Fibroblast of skin of left quadriceps (primary cell): ENCODE measurements at places on chromosomes 3 and 15.

DNA sequence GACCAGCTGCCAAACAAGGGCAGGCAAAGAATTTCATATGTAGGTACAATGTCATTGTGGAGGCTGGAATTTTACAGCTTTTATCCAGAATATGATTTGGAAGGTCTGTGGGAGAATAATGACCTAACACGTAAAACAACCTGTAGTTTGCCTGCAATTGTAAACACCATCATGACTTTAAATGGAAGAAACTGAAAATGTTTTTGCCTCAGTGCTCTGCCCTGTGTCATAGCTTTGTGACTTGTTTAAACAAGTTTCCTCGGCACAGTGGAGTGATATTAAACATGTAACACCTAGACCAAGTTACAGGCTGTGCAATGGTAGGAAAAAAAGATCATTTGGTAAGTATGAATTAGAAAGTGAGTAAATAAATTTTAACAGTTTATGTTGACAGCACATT, 171.6 kb upstream of the MBNL1 start:
- DNase-seq, result no peak

GRCh38 chr15:59995568-59996297, 8.4 kb upstream of the FOXB1 start:
- no peak for DNase-seq

- no peak for DNase-seq
These were observed 237.8 kb downstream of the FGF12 start for GRCh38 chr3:192489579-192489978.

- no peak for DNase-seq
These were observed 18.9 kb downstream of the CCPG1 start for GRCh38 chr15:55389264-55389607.

- peak; percentile 6 for DNase-seq
These were observed 7.6 kb upstream of the APEH start for GRCh38 chr3:49666592-49666991.

DNA sequence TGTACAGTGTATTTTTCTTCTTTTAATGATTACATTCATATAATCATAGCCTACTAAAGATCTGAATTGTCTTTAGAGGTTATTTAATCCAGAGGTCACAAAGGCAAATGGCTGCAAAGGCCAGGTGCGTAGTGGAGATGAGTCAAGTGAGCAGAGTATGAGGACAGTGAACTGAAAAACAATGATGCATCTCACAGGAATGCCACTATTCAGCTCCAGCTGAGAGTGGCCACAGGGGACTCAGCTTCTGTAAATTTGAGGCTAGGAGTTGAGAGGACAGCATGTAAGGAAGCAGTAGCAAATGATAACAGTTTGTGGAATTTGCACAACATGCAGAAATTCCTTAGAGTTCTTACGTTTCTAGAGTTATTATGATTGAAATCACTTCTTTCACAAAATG, 50.4 kb downstream of the COL6A5 start:
- peak; percentile 44 for DNase-seq
